Epithelial cell of prostate (primary cell): ENCODE measurements at places on chromosomes 6 and 20.

DNA sequence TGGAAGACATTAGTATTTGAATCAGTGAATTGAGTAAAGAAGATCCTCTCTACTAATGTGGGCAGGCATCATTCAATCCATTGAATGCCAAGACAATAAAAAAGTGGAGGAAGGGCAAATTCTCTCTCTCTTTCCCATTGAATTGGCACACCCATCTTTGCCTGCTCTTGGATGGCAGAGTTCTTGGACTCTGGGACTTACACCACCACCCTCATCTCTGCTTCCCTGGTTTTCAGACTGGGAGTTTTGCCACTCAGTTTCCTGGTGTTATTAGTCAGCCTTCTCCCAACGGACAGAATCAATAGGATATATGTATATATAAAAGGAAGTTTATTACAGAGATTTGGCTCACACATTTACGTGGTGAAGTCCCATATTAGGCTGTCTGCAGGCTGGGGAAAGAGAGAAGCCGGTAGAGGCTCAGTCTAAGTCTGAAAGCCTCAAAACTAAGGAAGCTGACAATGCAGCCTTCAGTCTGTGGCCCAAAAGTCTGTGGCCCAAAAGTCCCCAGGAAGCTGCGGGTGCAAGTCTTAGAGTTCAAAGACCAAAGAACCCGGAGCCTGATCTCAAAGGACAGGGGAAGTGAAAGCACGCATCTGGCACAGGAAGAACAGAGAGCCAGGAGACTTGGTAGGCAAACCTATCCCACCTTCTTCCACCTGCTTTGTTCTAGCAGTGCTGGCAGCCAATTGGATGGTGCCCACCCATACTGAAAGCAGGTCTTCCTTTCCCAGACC is 64.4 kb downstream of the SMPDL3A start:
- no peak for DNase-seq

DNA sequence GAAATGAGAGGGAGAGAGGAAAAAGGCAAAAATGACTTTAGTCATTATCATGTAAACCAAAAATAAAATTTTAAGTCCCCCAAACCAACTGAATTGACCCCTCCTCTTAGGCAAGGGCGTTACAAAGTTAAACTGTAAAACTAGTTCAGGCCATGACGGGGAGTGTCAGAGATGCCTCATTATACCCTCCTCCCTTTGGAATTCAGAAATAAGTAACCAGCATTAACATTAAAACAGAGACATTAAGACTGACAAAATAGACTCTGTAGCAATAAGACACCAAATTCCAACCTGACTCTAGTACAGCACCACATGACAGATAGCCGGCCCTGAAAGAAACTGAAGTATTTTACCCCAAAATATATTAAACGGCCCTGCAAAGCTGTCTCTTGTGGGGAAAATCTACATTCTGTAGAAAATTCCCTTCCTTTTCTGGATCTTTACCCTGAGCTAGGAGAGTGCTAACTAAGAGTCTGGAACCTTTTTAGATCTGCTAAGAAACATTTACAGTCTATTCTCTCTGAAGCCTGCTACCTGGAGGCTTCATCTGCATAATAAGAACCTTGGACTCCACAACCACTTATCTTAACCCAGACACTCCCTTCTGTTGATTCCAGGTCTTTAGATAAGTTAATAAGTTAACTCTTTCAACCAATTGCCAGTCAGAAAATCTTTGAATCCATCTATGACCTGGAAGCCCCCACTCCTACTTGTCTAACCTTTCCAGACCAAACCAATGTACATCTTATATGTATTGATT is 150.7 kb downstream of the PKHD1 start:
- DNase-seq: no peak

DNA sequence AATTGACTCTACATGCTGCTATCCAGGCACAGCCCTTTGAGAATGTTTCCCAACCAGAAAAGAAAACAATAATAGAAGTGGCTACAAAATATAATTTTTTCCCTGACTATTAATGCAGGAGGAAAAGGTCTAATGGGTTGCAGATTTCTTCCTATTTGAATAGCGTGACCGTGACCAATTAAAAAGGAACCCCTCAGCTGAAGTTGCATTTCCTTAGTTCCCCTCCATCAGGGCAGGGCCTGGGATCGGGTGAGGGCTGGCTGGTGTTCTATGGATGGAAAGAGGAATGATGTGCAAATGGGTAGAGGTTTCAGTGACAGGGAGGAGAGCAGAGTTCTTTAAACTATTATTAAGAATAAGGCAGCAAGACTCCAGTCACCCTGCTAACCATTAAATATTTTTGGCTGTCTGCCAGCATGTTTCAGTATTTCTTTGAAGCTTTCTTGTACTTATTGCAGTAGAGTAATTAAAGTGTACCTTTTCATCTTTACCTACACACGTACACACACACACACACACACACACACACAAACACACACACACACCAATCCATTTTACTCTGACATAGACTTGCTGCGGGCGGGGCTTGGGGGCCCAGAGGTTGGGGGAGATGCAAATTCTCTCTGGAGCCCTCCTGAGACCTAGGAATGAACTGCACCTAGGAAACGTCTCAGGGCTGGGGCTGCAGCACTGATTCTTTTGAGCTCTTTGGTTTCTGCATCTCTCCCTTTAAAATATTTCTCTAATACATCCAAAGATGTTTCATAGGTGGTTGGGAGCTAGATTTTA is 154.8 kb upstream of the SLC35B3 start:
- no peak for DNase-seq

GRCh38 chr6:16519265-16520242 is 241.7 kb downstream of the ATXN1 start:
- DNase-seq: no peak

- DNase-seq: no peak
Observed at GRCh38 chr20:13681248-13682125, 42.8 kb upstream of the TASP1 start.

DNA sequence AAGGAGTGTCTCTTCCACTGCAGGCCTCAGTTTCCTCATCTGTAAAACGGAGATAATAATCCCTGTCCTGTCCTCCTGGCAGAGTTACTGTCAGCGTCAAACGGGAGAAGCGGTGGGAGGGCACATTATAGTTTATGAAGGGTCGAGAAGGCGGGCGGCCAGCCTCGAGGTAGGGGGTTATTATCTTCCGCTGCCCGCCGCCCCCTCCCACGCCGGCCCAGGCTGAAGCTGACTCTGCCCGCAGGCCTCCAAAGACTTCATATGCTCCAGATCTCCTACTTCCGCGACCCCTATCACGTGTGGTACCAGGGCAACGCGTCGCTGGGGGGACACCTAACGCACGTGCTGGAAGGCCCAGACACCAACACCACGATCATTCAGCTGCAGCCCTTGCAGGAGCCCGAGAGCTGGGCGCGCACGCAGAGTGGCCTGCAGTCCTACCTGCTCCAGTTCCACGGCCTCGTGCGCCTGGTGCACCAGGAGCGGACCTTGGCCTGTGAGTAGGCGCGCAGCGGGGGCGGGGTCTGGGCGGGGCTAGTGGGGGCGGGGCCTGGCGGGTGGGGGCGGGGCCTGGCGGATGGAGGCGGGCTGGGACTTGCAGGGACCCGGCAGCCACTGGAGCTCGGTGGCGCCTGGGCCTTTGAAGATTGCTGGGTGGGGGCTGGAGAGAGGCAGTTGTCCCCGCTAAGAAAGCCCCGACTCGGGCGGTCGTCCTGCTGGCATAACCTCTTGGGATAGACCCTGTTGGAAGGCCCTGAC is 2.8 kb downstream of the PROCR start:
- DNase-seq: no peak

DNA sequence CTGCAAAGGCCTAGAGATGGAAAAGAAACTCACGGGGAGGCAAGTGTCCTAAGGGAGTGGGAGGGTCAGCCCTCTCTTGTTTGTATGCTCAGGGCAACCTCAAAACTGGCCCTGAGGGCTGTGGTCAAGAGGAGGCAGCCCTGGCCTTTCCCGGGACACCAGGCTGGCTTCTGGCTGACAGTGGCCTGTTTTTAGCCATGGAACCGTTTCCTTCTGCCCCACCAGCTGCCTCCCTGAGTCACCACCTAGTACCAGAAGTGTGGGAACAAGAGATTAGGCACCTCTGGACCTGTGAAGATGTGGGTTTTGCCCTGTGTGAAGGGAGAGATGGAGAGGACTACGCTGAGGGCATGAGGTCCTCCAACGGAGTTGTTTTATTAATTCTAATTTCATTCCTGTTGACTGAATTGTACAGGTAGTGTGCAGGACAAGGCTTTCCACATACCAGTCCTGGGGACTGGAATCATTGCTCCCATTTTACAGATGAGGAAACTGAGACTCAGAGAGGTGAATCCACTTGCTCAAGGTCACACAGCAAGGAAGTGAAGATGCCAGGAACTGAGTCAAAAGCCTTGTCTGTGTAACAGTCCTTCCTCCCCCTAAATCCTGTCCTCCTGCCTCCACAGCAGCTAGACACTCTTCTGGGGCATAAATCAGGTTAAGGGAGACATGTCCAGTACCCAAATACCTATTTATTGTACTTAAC is 5.5 kb downstream of the FOXS1 start:
- no peak for DNase-seq

DNA sequence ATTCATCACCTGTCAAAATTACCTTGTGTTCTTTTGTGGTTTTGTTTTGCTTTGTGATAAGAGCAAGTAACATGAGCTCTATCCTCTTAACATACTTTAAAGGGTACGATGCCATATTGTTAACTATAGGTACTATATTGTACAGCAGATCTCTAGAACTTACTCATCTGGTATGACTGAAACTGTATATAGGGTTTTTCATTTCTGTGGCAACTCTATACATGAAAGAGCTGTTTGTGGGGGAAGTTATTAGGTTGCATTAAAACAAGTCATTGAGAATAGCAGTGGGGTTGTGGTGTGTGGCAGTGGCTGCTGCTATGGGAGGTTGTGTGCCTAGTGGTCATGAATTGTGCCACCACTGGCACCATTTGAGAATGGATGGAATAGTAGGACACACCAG is 268.4 kb downstream of the KCNQ5 start:
- DNase-seq: no peak

- DNase-seq: no peak
Observed at GRCh38 chr20:2485080-2485479, 14.5 kb upstream of the SNRPB start.

DNA sequence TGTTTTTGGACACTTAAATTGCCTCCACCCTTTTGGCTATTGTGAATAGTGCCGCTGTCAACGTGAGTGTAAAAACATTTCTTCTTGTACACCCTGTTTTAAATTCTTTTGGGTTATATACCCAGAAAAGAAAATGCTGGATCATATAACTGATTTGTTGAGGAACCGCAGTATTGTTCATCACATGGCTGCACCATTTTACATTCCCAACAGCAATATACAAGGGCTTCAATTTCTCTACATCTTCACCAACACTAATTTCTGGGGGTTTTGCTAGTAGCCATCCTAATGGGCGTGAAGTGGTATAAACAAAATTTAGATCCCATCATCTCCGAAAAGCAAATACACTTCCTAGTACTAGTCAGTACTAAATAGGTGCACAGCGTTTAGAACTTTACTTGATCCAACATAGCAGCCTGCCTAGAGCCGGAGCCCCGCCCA is 579 bp upstream of the BPHL start:
- no peak for DNase-seq

DNA sequence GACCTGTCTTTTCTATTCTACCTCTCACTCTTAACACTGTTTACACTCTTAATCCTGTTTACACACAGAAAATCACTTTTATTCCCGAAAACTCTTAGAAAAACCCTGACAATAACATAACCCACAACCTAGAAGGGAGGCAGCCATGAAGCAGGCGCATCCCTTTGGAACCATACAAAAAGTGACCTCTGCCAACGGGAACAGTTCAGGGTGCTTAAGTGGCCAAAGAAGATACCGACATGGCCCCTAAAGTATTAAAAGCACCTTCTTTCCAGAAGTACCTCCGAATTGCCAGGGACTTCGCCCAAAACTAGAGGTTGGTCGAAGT is 490 bp downstream of the MMUT start:
- DNase-seq: no peak

GRCh38 chr6:161400671-161401070 is 126.8 kb upstream of the AGPAT4 start:
- DNase-seq: no peak

GRCh38 chr6:146813554-146813953 is 214.8 kb downstream of the ADGB start:
- no peak for DNase-seq

- DNase-seq: no peak
Observed at GRCh38 chr20:46057856-46058598, 29.0 kb downstream of the SLC12A5 start.

DNA sequence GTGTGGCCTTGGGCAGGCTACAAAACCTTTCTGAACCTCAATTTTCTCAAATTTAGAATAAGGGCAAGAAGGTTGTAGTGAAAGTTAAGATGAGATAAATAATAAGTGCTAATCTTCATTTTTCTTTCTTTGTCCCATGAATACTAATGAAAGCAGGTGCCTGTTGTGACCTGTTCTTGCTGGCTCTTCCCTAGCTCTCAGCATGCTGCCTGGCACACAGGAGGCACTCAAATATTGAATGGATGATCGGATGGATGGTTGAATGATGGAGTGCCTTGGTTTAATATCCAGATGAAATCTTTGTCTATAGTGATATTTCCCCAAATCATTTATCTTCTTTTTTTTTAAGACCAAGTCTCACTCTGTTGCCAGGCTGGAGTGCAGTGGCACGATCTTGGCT is 15.0 kb downstream of the PBOV1 start:
- DNase-seq: no peak

GRCh38 chr6:20202324-20202658 is 10.0 kb downstream of the MBOAT1 start:
- DNase-seq: no peak

GRCh38 chr6:91099479-91099878 is 512.6 kb upstream of the MAP3K7 start:
- no peak for DNase-seq

DNA sequence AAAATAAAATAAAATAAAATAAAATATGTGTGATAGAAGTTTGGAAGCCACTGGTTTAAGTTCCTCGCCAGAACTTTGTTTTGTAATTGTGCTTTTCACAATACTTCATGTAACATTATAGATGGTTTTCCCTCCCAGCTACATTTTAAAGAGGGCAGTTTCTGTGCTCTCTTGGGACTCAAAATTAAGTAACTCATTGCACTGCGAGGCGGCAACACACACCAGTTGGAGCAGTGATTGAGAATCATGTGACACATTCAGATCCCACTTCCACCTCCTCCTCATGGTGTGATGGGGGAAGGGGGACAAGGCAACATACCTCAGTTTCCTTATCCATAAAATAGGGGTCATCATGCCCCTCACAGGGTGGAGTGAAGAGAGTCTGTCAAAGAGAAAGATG is 7.5 kb downstream of the C2 start:
- no peak for DNase-seq

- no peak for DNase-seq
Observed at GRCh38 chr6:107441682-107442081, 17.7 kb downstream of the PDSS2 start.

- no peak for DNase-seq
Observed at GRCh38 chr20:24950128-24950835, 1.2 kb downstream of the CST7 start.
